ENCODE measurements at places on chromosomes 1 and 21. TPM values are rescaled to one million over a fixed set of nuclear protein-coding genes. Genes with fewer than 3 reads are reported as not detected.

The MYOG gene
- total RNA-seq: not detected

The CD1E gene
- 0.50 TPM for total RNA-seq

The PLA2G2C gene
- not detected for total RNA-seq

The HES5 gene
- total RNA-seq: 1.7 TPM

The OLIG2 gene
- not detected for total RNA-seq

The IL10 gene
- total RNA-seq: 0.37 TPM

GRCh38 chr1:234720709-234721441, 110.9 kb upstream of the IRF2BP2 start:
- DNase-seq: no peak
